ENCODE measurements at places on chromosomes 4 and X.

DNA sequence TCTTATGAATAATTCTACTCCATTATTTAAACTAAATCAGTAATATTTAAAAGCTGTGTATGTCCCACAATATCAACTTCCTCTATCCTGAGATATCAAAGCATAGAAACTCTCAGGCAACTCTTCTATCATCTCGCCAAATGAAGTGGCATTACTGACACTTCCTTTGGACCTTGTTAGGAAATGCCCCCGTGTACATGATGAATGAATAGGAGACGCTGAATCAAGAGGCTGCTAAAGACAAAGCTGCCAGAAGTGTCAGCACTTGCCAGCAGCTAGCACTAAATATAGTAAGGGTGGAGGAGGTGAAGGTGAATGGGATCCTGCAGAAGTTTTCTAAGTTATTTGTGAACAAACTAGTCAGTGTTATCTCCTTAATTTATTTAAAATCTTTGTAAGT, 99.5 kb upstream of the BLTP1 start:
- no peak for DNase-seq

- no peak for DNase-seq
These were observed 515.3 kb upstream of the ARX start for GRCh38 chrX:25531096-25531495.

DNA sequence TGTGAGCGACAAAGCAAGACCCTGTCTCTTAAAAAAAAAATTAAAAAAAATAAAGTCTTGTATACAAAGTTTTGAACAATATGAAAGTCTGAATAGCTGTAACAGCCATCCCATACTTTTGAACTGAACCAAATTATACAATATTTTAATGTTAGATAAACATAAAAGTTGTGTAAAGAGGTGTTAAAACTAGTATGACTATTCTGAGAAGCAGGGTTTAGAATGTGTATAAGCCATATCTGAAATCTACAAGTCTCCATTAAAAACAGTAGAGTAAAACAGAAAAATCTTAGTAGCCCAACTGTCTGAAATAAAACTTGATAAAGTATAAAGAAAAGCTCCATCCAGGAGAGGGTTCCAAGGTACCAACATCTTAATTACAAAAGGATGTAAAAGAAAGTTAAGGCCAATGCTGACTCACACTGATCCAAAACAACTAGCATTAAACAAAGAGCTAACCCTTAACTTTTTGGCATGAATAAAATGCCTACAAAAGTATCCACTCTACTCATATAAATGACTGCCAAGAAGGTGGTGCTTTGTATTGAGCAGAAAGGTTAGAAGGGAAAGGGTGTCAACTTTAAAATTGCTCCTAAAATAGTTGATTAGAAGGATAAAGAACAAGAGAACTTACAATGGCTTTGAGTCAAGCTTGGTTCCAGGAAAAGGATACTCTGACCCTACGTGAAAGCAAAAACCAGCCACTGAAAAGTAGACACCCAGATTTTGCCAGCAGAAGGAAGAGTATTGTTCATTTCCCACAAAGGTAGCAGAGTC, 18.5 kb downstream of the CNOT6L start:
- DNase-seq = no peak

GRCh38 chrX:7146020-7146702, 1.4 kb upstream of the STS start:
- DNase-seq = no peak

DNA sequence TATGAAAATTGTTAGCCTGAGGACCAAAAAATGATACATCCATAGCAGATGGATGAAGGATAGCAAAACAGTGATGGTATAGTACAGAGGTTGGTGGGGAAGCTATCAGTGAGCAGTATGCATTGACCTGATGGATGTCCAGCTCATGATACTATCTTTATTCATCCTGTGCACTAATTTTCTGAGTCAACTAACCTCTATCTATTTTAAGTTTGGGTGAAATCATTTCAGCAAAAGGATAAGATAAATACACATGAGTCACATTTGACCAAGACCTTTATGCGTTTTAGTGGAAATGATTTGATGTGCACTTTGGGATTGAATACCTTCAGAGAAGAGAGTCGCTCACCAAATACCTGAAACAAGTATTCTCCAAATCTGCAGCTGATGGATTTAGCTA, 351.0 kb upstream of the NR3C2 start:
- no peak for DNase-seq

DNA sequence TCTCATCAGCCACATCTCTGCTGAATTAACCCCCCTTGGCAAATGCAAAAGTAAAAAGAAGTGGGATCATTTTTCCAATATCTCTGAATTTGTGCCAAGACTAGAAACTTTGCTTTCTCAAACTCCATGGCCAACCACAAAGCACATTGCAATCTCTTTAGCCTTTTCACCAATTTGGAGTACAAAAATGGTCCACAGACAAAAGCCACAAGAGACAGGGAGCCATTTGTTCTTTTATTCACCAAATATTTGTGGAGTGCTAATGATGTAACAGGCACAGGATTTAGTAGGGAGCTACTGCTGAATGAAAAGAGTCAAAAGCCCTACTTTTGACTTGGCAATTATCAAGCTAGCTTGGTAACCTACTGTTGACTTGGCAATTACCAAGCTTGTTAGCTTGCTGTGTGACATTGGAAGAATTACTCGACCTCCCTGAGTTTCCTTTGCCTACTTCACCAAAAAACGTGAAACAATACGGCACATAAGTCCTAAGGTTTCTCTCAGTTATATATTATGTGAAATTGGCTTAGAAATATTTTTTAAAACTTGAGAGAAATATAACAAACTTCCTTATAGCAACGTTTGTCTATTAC, 97.1 kb upstream of the KLF3 start:
- no peak for DNase-seq

- no peak for DNase-seq
These were observed 19.9 kb downstream of the ABCG2 start for GRCh38 chr4:88138561-88138960.

DNA sequence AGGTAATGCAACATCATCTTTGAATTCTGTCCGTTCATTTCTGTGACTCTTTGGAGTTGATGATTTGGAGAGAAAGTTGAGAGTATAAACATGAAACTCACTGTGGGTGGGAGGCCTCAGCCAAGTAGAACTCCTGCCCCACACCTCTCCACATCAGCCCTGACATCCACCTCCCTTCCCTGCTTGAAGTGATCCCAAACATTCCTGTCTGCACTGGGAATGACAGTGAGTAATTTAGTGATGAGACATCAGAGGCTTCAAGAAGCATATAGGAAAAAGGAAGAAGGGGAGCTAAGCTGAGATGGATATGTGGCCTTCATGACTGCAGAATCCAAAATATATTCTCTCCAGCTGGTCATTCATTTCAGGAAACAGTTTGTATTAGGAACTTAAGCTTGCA, 151.8 kb downstream of the SPATA18 start:
- no peak for DNase-seq

GRCh38 chr4:165758086-165758485, 115.0 kb upstream of the TLL1 start:
- DNase-seq = no peak

DNA sequence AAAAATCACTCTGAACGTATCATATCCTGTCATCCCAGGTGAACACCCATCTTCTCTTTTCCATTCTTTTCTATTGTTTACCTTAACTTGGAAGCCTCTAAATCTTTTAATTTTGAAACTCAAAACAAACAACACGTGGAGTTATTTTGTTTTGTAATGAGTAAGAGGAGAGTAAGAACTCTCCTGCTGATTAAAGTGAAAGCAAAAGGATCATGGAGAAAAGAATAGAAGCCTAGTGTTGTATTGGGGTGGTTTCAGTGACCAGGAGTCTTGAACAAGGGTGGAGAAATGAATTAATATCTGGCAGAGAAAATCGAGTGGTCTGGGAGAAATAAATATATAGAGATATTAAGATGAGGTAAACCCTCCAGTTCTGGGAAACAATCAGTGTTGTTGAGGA, 237.4 kb upstream of the UGT8 start:
- no peak for DNase-seq

DNA sequence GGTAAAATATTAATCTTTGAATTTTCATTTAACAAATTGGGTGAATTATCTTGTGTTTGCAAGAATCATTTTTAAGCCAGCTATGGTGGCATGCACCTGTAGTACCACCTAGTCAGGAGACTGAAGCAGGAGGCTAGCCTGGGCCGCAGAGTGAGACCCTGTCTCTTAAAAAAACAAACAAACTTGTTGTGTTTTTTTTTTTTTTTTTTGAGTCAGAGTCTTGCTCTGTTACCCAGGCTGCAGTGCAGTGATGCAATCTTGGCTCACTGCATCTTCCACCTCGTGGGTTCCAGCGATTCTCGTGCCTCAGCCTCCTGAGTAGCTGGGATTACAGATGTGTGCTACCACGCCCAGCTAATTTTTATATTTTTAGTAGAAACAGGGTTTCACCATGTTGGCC, 2.2 kb downstream of the TXLNG start:
- no peak for DNase-seq

GRCh38 chr4:12911750-12912358, 572.3 kb downstream of the RAB28 start:
- no peak for DNase-seq

- no peak for DNase-seq
These were observed 5.8 kb downstream of the CNKSR2 start for GRCh38 chrX:21379991-21380390.

DNA sequence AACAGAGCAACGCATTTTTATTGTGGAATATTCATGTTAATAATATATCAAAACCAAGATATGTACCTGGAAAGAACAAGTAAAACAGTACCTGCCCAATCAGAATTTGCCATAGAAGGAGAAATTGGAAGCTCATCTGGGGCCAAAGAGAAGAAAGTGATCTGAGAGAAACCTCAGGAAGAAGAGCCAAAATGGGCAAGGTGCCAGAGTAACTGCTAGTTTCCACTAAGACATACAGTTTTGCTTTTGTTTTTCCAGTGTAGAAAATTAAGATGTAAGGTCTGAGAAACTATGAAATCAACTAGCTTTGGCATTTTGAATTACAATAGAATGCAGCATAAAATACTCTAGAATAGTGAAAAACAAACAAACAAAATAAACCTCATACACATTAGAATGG, 2201.2 kb downstream of the ARAP2 start:
- no peak for DNase-seq

- DNase-seq = no peak
These were observed 570.3 kb downstream of the RAPGEF2 start for GRCh38 chr4:159673221-159673620.

DNA sequence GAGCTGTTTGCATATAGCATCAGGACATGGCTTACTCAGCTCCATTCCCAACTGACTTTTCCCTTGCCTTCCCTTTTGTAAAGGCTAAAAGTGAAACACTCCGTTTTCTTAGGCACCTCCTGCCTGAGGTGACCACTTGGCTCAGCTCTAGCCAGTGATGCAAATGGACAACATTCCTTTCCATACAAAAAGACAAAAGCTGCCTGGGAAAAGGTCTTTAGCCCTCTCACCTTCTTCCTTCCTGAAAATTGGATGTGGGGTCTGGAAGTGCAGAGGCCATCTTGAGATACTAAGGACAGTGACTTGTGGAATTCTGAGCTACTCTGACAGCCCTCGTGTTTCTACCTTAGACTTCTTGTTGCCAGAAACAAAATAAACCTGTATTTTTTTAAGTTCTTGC, 27.7 kb upstream of the SFRP2 start:
- no peak for DNase-seq

DNA sequence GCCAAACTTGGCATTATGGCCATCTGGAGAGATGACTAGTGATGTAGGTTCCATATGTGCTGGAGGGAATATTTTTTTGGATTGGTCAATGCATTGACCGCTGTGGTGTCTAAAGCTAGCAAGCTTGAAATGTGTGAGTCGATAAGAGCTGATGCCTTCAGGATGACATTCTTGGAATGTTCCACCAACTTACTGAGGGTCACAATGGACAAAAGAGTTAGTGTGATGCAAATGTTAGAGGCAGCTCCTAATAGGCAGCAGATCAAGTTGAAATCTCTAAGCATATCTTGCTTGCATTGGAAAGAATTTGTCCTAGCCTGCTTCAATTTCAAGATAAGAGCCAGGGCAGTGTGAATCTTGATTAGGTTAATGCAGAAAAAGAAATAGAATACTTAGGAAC, 210.4 kb upstream of the AFF2 start:
- DNase-seq = no peak

- no peak for DNase-seq
These were observed 12.5 kb downstream of the IRF2 start for GRCh38 chr4:184461711-184462441.

DNA sequence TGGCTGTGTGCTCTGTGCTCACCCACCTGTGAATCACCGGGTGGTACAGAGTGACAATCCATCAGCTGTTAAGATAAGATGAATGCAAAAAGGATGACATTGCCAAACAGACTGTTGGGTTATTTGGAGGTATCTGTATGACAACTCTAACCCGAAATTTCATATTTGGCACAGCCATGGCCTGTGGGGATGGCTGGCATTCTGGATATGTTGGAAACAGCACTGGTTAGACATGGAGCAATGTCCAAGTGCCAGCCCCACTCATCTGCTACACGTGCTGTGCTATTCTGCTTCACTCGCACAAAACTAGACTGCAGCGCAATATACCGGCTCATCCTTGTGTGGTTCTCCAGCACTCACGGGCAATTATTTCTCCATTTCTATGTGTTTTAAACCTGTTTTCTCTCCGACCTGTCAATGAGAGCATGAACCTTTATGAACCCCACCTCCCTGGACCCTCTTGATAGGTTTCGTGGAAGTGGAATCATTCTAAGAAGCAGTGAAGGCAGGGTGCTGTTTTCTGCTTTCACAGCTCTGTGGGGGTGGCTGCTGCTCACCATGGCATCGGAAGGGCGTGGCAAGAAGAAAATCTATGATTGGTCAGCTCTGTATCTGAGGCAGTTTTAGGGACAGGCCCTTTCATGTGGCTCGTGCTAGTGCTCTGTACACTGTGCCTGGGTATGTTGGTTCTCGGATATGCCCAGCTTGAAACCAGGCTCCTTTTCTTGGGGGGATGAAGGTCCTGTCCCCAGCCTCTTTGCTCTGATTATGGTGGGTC, 94.9 kb downstream of the ENPP6 start:
- no peak for DNase-seq

DNA sequence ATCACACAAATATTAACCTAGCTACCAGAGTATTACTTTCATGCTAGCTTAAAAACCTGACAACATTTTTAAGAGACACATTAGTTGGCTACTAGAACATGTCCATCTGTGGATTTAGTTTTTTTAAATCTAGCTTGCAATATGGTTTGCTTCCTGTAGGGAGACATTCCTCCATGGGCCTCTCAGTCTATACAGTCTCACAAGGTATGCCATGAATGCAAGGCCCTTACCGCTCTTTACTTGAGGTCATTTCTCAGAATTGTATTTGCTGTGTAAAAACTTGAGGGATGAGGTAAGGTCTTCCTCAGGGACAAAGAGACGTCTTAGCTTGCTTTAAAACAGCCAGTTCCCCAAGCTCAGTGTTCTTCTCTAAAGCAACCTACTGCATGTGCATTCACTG, 26.9 kb downstream of the UBA6 start:
- DNase-seq = no peak

DNA sequence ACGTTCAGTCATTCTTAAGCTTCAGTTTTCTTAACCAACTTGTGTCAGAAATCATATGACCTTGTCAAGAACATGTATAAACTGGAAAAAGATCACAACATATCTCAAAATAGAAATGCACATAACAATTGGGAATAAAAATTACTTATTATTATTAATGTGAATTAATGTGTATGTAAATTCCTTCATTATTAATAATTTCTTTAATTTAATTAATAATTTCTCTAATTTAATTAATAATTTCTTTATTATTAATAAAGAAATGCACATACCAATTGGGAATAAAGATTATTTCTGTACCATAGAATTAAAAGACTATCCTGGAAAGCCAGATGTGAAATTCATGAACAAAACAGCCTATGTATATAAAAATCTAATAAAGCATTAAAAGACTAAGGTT, 718.5 kb upstream of the PCDH7 start:
- no peak for DNase-seq

Data from stimulated activated CD8-positive, alpha-beta memory T cell treated with anti-CD3 and anti-CD28 coated beads, Interleukin-4, amount 100 ng/mL, for 48 hours (primary cell).